ENCODE measurements at places on chromosomes 2 and 18. TPM values are rescaled to one million over a fixed set of nuclear protein-coding genes. Genes with fewer than 3 reads are reported as not detected.

Gene MSH2
- total RNA-seq: 9.9 TPM

DNA sequence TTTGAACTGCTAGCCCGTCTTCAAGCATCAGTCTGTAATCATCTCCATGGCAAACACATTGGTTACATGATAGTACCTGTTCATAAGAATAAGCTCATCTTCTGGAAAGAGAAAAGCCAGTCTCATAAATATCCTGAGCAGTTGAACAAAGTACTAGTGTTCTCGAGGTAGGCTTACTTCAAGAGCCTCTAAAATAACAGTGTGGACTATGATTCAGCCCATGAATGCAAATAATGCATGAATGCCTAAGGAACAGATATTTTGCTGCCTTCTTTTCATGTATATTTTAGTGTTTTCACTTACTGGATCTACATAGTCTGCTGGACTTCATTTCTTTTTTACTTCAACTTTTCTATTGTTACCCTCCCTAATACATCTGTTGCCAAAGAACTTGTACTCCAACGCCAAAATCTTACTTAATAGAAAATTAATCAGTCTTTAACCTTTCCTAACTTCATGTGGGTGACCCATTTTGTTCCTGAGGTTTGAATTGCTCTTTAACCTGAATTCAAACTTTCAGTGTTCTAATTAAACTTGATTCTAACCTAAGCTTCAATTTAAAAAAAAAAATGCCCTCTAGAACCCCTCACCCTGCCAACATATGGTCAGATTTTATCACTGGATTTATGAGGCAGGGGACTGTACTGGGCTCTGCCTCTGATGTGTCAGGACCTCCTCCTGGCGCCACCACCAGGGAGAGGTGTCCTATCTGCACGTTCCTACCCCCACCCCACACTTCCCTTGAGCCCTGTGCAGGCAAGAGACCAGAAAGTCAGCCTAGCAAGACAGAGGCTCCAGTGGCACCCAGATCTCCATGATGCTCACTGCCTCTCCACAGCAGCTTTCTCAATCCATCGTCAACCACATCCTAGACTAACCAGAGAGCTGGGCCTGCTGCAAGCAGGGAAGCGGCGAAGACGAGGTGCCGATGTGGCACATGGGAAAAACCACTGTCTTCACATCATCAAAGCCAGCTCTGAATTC, 264.7 kb upstream of the ID2 start:
- H3K27me3 ChIP-seq: no peaks in the 10 kb centered on the region
- no peaks in the 10 kb centered on the region for H3K36me3 ChIP-seq
- no peak overlapping the region for H3K4me3 ChIP-seq
- H3K27ac ChIP-seq: no peak overlapping the region

DNA sequence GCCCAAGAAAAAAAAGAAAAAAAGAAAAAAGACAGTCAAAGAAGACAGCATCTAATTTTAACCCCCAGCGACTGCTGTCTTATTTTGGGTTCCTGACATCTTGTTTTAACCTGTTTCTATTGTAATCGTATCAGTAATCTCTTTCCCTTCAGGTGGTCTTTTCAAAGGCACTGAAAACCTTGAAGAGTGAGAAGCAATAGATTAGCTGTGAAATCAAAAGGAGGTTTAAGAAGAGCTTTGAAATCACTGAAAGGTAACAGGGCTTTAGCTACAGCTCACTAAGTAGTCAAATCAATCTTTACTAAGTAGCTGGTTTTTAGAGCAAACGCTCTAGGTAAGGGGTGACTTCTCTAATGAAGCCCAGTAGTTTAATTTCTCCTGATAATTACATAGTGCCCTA, 5.4 kb upstream of the TANC1 start:
- H3K4me1 ChIP-seq: peaks cover 8% of the 10 kb centered on the region
- no peaks in the 10 kb centered on the region for H3K27me3 ChIP-seq
- H3K36me3 ChIP-seq: no peaks in the 10 kb centered on the region
- H3K27ac ChIP-seq: no peak overlapping the region
- DNase-seq: no peak

GRCh38 chr2:236602678-236603077, 33.1 kb downstream of the ACKR3 start:
- DNase-seq: no peak
- no peaks in the 10 kb centered on the region for H3K36me3 ChIP-seq
- no peaks in the 10 kb centered on the region for H3K27me3 ChIP-seq
- no peak overlapping the region for H3K27ac ChIP-seq
- H3K4me3 ChIP-seq: no peak overlapping the region

Gene POLE4
- 22.1 TPM for total RNA-seq

Gene PAX8
- 0.58 TPM for total RNA-seq

GRCh38 chr18:21489919-21490495, 110.5 kb downstream of the ESCO1 start:
- H3K4me1 ChIP-seq: no peaks in the 10 kb centered on the region
- no peak for DNase-seq
- no peak overlapping the region for H3K27ac ChIP-seq
- no peaks in the 10 kb centered on the region for H3K27me3 ChIP-seq

DNA sequence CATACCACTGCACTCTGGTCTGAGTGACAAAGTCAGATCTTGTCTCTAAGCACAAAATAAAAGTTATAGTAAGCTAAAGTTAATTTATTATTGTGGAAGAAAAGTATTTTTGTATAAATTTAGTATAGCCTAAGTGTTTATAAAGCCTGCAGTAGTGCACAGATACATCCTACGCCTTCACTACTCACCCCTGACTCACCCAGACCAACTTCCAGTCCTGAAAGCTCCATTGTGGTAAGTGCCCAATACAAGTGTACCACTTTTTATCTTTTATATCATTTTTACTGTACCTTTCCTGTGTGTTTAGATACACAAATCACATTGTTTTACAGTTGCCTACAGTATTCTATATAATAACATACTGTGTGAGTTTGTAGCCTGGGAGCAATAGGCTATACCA, 57.5 kb downstream of the UBE2E3 start:
- no peaks in the 10 kb centered on the region for H3K36me3 ChIP-seq
- DNase-seq: no peak
- no peak overlapping the region for H3K27ac ChIP-seq
- no peak overlapping the region for H3K4me3 ChIP-seq

GRCh38 chr2:102286041-102286440, 25.3 kb upstream of the IL1RL1 start:
- no peak for DNase-seq
- no peaks in the 10 kb centered on the region for H3K36me3 ChIP-seq
- no peaks in the 10 kb centered on the region for H3K4me1 ChIP-seq
- H3K27ac ChIP-seq: no peak overlapping the region
- H3K4me3 ChIP-seq: no peak overlapping the region
